Immature natural killer cell (primary cell): ENCODE measurements at places on chromosomes 6 and 20. TPM values are rescaled to one million over a fixed set of nuclear protein-coding genes. Genes with fewer than 3 reads are reported as not detected.

Gene TRPC4AP
- polyA plus RNA-seq = 72.5 TPM

Gene ORC3
- polyA plus RNA-seq = 20.3 TPM

DNA sequence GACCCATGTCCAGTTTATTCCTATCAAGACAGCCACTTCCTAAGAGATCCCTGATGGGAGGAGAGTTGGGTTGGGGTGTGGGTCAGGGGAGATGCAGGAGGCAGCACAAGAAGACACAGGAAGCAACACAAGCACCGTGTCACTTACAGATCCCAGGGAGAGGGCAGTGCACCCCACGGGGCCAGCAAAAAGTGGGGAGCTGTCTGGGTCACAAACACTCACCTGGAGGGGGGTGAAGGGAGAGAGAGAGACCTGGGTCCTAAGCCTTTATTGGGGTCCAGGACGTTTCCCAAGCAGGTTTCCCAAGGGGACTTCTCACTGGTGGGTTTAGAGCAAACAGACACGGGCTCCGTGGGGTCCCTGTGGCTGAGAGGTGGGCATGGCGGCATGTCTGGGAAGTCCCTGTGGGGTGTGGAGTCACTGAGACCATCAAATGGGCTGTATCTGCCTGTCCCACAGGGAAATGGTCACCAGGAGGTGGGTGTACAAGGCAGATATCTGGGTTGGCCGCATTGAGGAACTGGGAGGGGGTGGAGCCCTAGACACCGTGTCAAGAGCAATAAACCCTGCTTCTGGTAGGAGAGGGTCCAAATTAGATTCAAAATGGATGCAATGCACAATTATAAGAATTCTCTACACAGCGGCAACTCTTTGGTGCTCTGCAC, 1.6 kb upstream of the CD93 start:
- H3K27me3 ChIP-seq = no peaks in the 10 kb centered on the region
- peak overlapping the region; percentile 91 for H3K4me3 ChIP-seq
- peaks cover 47% of the 10 kb centered on the region for H3K4me1 ChIP-seq
- no peaks in the 10 kb centered on the region for H3K36me3 ChIP-seq
- H3K27ac ChIP-seq = peak overlapping the region; percentile 98

Gene LIME1
- polyA plus RNA-seq = 180 TPM

GRCh38 chr6:43189776-43190304, 7.8 kb downstream of the CUL9 start:
- no peak for DNase-seq
- peaks cover 10% of the 10 kb centered on the region for H3K4me1 ChIP-seq
- no peaks in the 10 kb centered on the region for H3K27me3 ChIP-seq
- peaks cover 12% of the 10 kb centered on the region for H3K36me3 ChIP-seq

DNA sequence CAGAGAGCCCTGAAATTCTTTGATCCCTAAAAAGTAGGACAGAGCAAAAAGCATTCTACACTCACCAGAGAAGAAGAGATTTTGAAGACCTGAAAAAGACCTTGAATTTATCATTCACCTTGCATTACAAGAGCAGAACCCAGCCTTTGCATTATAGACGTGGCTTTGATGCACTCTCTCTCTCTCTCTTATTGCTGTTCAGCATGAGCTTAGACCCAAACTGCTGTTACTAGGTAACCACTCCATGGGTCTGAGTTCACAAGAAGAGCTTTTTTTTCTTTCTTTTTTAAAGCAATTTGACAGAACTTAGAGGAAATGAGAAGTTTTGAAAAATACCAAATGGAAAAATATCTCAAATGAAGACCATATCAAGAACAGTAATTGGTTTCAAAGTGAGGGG, 44.4 kb downstream of the COL9A1 start:
- H3K36me3 ChIP-seq = peaks cover 3% of the 10 kb centered on the region
- no peaks in the 10 kb centered on the region for H3K4me1 ChIP-seq
- no peak overlapping the region for H3K27ac ChIP-seq
- no peaks in the 10 kb centered on the region for H3K27me3 ChIP-seq
- H3K4me3 ChIP-seq = no peak overlapping the region
- DNase-seq = no peak

- no peak for DNase-seq
- H3K4me3 ChIP-seq = no peak overlapping the region
- H3K36me3 ChIP-seq = no peaks in the 10 kb centered on the region
- H3K4me1 ChIP-seq = no peaks in the 10 kb centered on the region
- H3K27ac ChIP-seq = no peak overlapping the region
Observed at GRCh38 chr20:1788044-1788443, 107.2 kb upstream of the SIRPA start.

DNA sequence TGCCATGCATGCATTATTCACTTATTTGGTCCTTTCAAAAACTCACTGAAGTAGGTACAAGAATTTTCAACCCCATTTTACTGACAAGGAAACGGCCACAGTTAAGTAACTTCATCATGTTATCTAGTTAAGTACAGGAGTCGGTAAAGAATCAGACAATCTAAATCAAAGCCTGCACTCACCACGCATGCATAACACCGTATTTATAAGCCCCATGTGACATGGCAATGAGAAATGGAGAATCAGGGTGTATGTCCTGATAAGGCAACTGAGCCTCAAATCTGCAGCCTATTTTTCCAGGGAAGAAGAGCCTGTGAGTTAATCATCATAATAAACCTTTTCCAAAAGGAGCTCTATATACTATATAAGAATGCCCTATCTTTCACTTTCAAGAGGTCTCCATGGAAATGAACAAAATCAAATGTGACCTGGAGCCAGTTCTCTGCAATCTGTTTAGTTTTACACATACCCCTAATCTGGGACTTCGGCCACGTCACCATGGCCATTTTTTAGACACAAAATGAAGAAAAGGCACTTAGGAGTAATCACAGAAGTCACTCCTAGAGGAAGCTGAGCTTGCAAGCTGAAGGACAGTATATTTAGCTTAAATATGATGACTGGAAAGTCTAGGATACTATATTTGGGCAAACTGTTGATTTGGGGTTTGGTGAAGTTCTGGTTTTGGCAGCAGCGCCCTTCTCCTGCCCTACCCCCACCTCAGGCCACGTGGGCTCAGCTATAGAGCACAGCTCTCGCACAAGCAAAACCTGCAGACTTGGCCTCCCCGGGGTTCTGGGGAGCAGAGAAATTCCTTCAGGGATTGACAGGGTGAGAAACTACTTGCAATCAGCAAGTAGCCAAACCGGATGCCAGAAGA, 19.2 kb downstream of the TRAM2 start:
- H3K27ac ChIP-seq = no peak overlapping the region
- no peaks in the 10 kb centered on the region for H3K36me3 ChIP-seq

- no peaks in the 10 kb centered on the region for H3K4me1 ChIP-seq
- H3K36me3 ChIP-seq = no peaks in the 10 kb centered on the region
- no peak overlapping the region for H3K27ac ChIP-seq
- H3K27me3 ChIP-seq = no peaks in the 10 kb centered on the region
- DNase-seq = no peak
Observed at GRCh38 chr6:49233483-49233882, 229.6 kb downstream of the MMUT start.

Gene SYNDIG1
- polyA plus RNA-seq = not detected
